NCI-H1436 treated with DMSO at 0.1 percent for 48 hours (cell line): ENCODE measurements at places on chromosomes 1 and 21.

DNA sequence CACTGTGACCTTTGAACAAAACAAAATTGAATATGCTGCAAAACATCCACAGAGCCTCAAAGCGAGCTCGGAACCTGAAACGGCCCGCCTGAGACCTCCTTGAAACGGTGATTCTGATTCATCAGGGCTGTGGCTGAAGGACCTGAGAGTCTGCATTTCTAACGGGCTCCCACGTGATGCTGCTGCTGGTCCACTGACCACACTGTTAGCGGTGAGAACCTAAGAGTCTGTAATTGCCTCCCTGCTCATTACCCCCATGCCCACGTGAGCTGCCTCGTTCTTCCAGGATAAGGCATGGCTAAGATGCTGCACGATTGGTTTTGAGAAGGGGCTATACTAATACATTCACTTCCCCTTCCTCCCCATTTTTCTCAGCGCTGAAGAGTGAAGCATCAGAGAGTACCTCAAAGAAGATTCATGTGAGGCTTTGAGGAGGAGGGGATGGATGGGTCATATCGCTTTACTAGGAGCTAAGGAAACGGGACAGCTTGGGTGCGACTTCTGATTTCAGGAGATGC is 9.7 kb downstream of the TLR5 start:
- no peak for DNase-seq

- DNase-seq: no peak
Observed at GRCh38 chr1:210688512-210689234, 360.0 kb downstream of the HHAT start.

DNA sequence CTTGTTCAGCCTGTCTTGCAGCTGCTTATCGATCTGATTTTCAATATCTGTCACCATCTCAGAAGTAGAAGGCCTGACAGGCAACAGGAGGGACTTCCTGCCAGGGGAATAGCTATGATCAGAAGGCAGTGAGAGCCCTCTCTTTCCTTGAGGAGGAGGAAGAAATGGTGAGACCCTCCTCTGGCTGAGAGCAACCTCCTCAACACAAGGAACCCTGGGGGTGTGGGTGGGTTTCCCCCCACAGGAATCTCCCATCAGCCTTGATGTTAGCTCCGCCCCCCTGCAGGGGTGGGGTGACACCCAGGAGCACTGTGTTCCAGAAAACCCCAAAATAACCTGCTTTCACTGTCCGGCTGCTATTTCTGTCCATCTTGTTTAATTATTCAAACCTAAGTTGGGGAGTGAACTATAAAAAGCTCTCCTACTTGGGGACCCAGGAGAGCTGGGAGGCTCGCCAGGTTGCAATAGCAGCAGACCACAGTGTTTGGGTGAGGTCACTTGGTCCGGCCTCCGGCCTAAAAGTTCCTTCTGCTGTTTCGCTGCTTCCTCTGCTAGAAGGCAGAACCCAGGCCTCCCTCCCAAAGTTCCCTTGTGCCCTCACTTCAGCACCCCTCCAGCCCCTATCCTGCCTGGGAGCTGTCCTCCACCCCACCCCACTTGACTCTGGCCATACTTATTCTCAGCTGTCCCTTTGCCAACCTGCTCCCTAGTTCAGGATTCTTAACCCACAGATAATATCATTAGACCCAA is 7.8 kb upstream of the MEF2D start:
- DNase-seq: no peak

DNA sequence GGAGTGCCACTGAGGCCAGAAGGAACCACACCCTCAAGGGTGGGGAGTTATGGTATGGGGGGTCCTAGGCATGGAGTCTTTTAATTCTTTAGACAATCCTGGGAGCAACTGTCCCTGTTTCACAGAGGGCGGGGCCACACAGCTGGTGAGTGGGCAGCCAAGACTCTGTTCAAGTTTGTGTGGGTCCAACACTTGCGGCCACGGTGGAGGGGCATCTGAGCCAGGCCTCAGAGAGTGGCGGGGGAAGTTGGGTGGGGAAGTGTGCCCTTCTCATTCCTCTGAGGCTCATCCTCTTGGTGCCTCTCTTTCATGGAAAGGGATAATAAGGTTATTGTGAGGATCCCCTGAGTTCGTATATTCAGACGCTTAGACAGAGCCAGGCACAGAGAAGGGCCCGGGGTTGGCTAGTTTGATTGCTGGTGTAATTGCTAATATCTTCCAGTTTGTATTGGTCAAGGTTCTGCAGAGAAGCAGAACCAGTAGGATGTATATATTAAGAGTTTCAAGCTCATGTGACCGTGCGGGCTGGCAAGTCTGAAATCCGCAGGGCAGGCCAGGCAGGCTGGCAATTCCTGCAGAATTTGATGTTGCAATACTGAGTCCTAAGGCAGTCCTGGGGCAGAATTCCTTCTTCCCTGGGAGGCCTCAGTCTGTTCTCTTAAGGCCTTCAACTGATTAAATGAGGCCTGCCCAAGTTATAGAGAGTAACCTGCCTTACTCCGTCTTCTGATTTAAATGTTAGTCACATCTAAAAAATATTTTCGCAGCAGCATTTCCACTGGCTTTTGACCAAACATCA is 15.9 kb downstream of the PCSK9 start:
- DNase-seq: no peak

DNA sequence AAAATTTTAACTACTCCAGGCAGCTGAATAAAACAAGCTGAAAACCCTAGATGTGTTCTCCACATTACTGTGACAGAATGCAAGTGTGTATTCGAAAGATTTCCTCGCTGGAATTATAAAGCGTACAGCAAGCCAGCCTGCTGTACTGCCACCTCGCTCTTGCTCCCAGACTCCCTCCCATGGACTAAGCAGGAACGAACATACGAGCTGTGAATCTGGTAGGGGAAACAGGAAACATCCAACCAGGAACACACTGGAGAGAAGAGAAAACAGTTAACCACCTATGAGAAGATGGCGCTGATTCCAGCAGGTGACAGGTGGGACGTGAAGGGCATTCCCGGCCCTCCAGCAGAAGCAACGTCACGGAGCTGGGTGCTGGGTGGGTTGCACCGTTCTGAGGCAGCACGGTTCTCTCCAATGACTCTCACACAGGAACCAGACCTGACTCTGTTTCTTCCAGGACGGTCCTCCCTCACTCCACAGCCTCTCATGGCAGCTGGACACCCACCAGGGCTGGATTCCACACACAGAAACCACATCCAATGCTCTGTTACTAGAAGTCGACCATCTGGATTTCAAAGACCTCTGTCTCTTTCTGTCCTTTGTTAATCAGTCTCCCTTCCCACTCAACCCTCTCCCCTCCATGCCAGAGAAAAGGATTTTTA is 219.2 kb downstream of the RERE start:
- no peak for DNase-seq

DNA sequence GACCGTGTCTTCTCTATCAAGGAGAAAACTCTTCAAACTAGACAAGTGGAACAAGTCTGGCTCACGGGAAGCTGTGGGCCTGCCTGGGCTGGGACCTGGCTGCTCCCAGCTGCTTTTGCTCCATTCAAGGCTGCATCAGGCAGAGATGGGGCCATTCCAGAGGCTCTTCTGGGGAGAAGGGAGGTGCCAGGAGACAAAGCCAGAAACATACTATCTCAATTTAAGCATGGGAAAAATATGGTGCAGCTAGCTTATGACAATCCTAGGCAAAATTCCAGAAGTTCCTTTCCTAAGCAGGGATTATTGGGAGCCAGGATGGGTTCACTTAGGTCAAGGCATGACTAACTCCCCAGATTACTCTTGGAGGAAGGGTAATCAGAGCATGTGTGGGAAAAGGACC is 90.8 kb upstream of the SLC2A1 start:
- DNase-seq: no peak

GRCh38 chr1:150210706-150211105 is 25.2 kb downstream of the ANP32E start:
- no peak for DNase-seq

DNA sequence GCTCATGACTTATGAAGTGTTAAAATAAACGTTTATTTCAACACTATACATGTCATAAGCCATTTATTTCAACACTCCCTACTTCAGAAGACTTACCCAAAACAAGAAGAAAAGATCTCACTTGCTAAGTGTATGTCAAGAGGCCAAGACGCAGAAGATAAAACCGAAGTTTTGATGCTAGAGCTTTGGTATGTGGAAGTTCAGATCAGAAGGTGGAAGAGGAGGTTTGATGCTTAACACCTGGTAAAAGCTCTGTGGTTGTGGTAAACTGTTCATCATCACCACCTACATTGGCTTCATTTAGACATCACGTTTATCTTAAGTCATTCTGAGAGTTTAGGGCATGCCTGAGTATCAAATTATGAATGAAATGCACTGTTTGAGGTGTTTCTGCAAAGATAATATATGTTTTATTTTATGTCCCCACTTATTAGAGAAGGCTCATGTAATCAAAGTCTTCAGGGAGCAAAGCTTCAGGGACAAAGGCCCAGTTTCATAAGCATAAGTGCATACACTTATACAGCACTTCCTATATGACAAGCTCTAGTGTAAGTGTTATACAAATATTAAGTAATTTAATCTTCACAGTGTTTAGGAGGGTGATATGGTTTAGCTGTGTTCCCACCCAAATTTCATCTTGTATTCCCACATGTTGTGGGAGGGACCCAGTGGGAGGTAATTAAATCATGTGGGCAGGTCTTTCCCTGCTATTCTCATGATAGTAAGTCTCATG is 533.3 kb downstream of the PTBP2 start:
- no peak for DNase-seq

DNA sequence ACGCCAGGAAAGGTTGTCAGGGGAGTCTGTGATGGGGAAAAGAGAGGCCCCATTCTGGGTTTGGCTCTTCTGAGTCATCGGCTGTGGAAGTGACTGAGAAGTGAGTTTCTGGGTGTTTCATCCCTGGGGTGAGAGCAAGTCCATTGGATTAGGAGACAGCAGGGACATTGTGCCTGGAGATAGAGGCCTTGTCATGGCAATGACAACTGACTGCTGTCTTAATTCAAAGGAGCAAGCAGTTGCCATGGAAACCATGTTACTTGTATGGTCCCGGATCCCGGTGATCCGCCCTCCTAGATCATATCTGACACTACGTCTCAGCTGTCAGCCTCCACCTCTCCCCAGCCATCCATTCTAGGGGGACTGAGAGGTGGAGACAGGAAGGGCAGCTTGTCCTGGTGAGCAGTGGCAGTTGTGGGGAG is 34.4 kb downstream of the KIAA0040 start:
- DNase-seq: no peak

- DNase-seq: no peak
Observed at GRCh38 chr1:204712708-204713430, 27.3 kb upstream of the LRRN2 start.

DNA sequence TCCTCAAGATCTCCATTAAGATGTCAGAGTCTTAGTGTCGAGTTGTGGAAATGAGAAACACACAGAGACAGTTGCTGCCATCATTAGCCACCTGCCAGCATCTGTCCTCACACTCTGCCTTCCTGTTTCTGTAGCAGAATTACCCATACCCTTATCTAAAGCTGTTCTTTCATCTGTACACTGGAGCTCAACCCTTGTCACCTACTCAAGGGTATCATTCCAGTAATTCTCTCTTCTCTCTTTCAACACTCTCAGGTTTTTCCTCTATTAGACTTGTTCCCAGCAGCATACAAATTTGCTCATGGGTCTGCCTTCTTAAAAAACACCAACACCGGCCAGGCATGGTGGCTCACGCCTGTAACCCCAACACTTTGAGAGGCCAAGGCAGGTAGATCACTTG is 27.4 kb upstream of the RNF2 start:
- no peak for DNase-seq

- no peak for DNase-seq
Observed at GRCh38 chr1:9008236-9008635, 18.0 kb downstream of the SLC2A7 start.

- no peak for DNase-seq
Observed at GRCh38 chr1:14320518-14320917, 278.0 kb upstream of the KAZN start.

DNA sequence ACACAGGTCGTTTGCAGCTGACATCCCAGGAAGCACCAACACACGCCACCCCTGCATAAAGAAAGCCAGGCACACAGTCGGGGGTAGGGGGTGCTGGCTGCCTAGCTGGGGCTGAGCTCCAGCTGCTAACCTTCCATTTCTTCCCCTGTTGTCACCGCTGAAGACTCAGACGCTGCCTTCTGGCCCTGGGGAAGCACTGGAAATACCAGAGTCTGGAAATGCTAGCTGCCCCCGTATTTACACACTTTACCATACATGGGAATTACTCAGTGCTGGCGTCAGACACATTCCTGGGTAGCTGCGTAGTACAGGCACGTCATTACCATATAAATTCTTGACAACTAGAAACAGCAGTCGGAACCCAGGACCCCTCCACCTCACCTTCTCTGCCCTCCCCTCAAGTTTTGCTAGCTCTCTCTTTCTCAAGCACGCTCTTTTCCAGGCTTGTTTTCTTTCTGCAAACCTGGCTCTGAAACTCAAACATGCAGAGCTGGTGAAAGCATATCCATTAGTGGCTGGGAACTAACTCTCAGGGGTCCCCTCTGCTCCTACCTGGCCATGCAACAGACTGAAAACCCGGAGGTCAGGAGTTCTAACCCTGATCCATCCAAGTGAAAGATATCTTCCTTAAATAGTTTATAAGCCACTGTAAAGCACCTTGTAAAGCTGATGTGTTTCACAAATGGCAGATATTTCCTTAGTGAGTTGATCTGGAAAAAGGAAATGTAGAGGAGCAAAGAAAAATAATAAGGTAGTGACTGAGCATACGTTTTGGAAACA is 3.3 kb downstream of the CSRP1 start:
- no peak for DNase-seq

GRCh38 chr1:28115267-28115666 is 26.9 kb upstream of the EYA3 start:
- no peak for DNase-seq

DNA sequence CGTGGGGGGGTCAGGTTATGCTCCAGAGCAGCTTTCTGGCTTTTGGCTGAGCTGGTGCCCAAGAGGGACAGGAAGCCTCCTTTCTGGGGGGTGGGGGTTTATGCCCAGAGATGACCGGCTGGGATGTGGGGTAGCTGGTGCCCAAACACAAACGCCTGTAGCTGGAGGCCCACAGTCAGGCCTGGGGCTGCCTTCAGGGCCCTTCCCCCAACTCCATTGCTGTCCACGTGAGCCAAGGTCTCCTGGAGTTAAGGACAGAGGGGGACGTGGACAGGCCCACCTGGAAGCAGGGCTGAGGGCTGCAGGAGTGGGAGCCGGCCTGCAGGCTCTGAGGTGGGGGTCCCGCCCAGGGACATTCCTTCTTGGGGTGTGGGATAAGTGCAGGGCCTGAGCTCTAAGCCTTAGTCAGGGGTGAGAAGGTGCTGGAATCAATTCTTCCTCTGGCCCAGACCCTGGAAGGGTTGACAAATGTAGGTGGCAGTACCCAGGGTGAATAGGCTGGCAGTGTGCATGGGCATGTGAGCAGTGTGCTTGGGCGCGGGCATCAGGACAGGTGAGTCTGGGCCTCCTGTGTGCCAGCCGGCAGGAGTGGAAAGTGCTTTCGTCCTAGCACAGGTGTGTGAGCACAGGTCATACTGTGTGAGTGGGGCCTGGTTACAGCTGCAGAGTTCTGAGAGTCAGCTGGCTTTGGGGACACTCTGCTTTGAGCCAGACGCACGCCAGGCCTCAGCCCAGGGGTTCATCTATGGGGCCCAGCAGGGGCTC is 6.8 kb downstream of the CPLANE2 start:
- no peak for DNase-seq

DNA sequence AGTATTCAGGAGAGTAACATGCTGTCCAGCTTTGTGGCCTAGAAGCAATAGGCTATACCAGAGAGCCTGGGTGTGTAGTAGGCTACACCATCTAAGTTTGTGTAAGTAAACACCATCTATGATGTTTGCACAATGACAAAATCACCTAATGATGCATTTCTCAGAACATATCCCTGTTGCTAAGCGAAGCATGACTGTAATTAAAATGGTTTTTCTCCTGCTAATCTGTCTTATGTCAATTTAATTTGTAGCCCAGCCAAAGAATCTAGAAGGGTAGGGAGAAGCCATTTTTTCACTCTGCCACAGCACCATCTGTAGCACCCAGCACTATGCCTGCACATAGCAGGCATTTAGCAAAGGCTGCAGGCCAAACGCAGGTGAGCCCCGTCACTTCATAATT is 2.0 kb upstream of the TTC24 start:
- peak; percentile 36 for DNase-seq
